ENCODE measurements at places on chromosomes 11 and 22. TPM values are rescaled to one million over a fixed set of nuclear protein-coding genes. Genes with fewer than 3 reads are reported as not detected.

The YPEL1 gene
- 42.1 TPM for total RNA-seq

The SLC3A2 gene
- 158 TPM for total RNA-seq

The EI24 gene
- total RNA-seq = 88.9 TPM

The CRYAB gene
- 763 TPM for total RNA-seq

The PES1 gene
- total RNA-seq = 68.2 TPM

The FOSL1 gene
- 1.6 TPM for total RNA-seq

The MMP8 gene
- 0.46 TPM for total RNA-seq

The OR5A1 gene
- total RNA-seq = not detected

The OR10A6 gene
- not detected for total RNA-seq

The OR6A2 gene
- 0.20 TPM for total RNA-seq

The PAX6 gene
- not detected for total RNA-seq

The LRP4 gene
- 5.8 TPM for total RNA-seq

The NXPE4 gene
- not detected for total RNA-seq

The LDHAL6A gene
- not detected for total RNA-seq

The KRTAP5-2 gene
- total RNA-seq = not detected

The EEF1G gene
- 1,797 TPM for total RNA-seq

The KCNJ11 gene
- total RNA-seq = 182 TPM
